ENCODE measurements at places on chromosomes 2 and 18. TPM values are rescaled to one million over a fixed set of nuclear protein-coding genes. Genes with fewer than 3 reads are reported as not detected.

Gene SLC23A3
- total RNA-seq, result 2.3 TPM

Gene ERICH2
- total RNA-seq, result not detected

Gene CHRNG
- total RNA-seq, result not detected

Gene ANKRD30B
- not detected for total RNA-seq

GRCh38 chr2:237669283-237669627 is 41.9 kb downstream of the LRRFIP1 start:
- no peak for DNase-seq

- DNase-seq, result no peak
Measured at GRCh38 chr2:189866296-189866695, 82.0 kb downstream of the PMS1 start.

DNA sequence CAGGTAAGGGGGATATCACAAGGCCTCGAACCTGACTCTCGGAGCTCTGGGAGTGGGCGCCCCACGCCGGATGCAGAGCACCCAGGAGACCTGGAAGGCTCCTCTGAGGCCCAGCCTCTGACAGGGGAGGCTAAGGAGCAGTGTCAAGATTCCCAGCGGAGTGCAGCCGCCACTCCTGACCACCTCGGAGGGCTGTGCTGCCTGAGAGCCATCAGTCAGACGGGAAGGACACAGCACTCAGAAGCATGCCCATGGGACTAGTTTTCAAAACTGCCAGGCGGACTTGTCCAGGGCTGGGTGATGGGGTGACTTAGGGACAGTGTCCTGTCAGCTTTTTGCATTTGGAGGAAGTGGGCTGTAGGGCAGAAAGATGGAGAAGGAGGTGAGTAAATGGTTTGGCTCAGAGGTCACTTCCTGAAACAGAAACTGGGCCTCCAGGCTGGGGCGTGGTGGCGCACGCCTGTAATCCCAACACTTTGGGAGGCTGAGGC is 34.6 kb upstream of the B3GNT7 start:
- DNase-seq, result no peak

GRCh38 chr18:24669015-24669414 is 208.6 kb downstream of the HRH4 start:
- no peak for DNase-seq

DNA sequence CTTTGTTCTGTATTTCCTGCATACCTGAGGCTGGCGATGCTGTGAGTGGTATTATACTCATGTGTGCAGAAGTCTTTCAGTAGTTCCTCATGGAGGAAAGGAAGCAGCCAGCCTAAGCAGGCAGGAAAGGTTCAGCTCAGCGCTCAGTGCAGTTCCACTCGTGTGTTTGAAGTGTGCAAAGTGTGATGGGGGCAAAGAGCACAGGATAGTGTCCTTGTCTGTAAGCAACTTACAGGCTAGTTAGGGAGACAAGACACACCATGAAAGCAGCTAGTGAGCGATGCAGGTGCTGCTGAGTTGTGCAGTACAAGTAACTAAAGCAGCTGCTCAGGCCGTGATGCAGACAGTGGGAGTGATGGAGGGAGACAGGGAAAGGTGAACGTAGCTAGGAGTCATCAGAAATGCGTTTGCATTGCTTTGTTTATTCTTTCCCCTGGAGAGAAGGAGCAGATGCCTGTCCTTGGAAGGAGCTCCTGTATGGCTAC is 146.2 kb downstream of the LDLRAD4 start:
- DNase-seq, result no peak

GRCh38 chr2:14790041-14790640 is 157.6 kb downstream of the LRATD1 start:
- DNase-seq, result no peak

DNA sequence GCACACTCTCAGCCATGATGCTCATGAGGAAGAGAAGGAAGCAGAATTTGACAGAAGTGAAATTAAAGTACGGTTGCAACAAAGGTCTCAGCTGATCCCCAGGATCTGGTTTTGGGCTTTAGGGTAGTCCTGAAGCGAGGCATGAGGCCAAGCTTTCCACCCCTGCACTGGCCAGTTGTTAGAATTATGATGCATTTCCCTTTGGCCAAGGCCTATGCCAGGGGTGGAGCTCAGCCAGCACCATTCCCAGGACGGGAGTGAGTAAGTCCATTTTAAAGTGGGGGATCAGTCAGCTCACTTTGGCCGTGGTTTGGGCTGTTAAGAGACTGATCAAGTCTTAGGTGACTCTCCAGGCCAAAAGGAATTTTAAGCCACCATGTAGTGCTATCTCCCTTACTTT is 314.5 kb upstream of the MMADHC start:
- DNase-seq, result no peak

- no peak for DNase-seq
Measured at GRCh38 chr2:77199411-77199810, 322.8 kb downstream of the LRRTM4 start.

- DNase-seq, result no peak
Measured at GRCh38 chr2:84283506-84283905, 175.6 kb downstream of the SUCLG1 start.

Measured in activated CD4-positive, alpha-beta T cell treated with anti-CD3 and anti-CD28 coated beads, Interleukin-2, amount 10 ng/mL, durations not matched to agents 7 days and 5 days (primary cell).